Stimulated activated CD8-positive, alpha-beta memory T cell treated with anti-CD3 and anti-CD28 coated beads, Interleukin-4, amount 100 ng/mL, for 48 hours (primary cell): ENCODE measurements at places on chromosomes 2 and 18.
A peak's percentile ranks its signal among the peaks of the same experiment; 100 is the strongest.

DNA sequence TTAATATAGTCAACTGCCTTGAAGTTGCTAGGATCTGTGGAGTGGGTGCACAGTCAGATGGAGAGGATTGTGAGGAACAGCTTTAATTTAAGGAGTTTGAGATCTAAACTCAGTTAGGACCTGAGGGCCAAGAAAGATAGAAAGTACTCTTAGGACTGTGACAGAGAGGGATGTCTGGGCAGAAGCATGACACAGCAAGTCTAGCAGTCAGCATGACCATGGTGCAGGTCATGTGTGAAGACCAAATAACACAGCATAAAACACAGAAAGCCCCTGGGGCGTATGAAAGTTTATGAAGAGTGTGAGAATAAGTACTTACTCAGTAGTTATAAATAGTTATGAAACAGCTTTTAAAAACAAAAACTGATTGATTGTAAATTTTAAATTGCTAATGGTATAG, 107.2 kb downstream of the GALNT1 start:
- no peak for DNase-seq

GRCh38 chr18:47100212-47100831, 50.0 kb downstream of the HDHD2 start:
- DNase-seq = peak; percentile 75

GRCh38 chr2:238670111-238670585, 177.7 kb upstream of the TWIST2 start:
- DNase-seq = no peak

DNA sequence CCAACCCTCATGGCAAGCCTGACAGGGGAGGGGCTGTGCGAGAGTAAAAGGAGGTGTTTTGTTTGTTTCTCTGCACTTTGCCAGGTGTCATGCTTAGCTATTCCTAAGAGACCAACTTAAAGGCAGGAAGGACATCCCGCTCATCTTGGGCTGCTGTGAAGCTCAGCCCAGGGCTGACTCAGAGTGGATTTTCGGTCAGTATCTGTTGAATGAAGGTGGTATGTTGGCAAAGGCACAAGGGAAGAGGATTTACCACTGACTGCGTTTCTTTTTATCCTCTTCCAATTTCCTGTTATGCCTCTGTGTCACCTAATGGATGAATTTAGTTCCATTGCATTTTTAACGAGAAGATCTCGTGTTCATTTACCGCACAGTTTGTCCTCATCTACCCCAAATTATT, 18.9 kb downstream of the TRPM8 start:
- no peak for DNase-seq

- DNase-seq = no peak
These were observed 52.5 kb downstream of the MBP start for GRCh38 chr18:77079954-77080682.

DNA sequence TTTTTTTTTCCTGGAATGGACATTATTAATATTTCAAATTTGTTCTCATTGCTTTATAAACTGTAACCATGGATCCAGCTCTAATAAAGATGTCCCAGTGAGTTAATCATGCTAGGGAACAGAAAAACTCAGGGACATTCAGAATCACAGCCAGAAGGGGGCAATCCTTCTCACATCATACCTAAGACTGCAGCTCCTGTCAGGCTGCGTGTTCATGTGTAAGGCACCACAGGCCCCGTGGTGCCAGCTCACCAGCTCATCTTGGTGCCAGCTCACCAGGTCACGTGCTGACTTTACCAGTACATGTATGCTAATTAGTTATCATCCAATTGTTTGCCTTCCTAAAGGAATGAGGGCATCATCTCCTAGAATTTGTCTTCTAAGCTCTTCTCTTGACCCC, 84.7 kb upstream of the NEDD4L start:
- DNase-seq = no peak

GRCh38 chr2:187188783-187189631, 259.0 kb downstream of the CALCRL start:
- no peak for DNase-seq

DNA sequence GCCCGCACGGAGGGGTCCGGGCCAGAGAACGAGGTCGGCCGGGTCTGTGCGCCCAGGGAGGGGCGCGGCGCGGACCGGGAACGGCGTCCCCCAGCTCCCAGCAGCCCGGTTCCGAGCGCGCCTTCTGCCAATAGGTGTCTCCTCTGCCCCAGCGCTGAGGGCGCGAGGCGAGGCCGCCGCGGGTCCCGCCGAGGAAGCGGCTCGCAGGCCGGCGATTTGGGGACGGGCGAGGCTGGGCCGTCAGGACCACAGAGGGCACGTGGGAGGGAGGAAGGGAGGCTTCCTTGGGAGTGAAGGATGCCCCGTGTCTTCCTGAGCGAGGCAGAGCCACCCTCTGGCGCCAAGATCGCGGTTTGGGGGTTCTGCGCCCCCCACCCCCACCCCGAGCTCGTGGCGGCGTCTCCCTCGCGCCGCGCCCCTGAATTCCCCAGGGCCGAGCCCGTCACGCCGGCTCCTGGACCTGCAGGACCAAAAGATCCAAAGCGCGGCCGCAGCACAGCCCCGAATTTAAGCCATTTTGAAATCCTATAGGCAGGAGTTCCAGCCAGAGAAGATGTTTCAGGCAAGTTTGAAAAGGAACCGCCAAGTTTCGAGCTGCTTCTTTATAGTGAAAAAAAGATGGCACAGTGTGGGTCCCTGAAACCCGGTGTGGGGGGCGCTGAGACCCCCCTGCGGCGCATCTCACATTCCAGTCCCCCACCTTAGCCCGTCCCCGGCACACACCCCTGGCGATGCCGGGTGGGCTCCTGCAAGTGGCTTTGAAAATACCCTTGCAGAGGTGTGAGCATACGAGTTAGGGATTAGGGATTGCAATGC, 909 bp downstream of the NFATC1 start:
- peak; percentile 64 for DNase-seq

GRCh38 chr2:48213646-48214045, 307.3 kb upstream of the FBXO11 start:
- no peak for DNase-seq

DNA sequence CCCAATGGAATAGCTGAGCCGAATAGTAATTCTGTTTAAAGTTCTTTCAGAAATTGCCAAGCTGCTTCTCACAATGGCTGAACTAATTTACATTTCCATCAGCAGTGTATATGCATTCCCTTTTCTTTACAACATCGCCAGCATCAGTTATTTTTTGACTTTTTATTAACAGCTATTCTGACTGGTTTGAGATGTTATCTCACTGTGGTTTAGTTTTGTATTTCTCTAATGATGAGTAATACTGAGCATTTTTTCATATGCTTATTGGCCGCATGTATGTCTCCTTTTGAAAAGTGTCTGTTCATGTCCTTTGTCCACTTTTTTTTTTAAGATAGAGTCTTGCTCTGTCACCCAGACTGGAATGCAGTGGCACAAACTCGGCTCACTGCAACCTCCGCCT, 100.7 kb downstream of the C2orf74 start:
- no peak for DNase-seq
